Type B pancreatic cell (in vitro differentiated cells): ENCODE measurements at places on chromosomes 6 and 20.

GRCh38 chr6:38215651-38216311 lies 396.3 kb downstream of the ZFAND3 start:
- H3K4me1 ChIP-seq = peaks cover 25% of the 10 kb centered on the region
- no peak overlapping the region for H3K4me3 ChIP-seq
- DNase-seq = no peak

- H3K4me3 ChIP-seq = no peak overlapping the region
- no peak overlapping the region for H3K27ac ChIP-seq
- H3K4me1 ChIP-seq = peaks cover 66% of the 10 kb centered on the region
- H3K27me3 ChIP-seq = no peaks in the 10 kb centered on the region
- no peaks in the 10 kb centered on the region for H3K36me3 ChIP-seq
These were observed 156.9 kb downstream of the FOXC1 start for GRCh38 chr6:1766654-1767053.

DNA sequence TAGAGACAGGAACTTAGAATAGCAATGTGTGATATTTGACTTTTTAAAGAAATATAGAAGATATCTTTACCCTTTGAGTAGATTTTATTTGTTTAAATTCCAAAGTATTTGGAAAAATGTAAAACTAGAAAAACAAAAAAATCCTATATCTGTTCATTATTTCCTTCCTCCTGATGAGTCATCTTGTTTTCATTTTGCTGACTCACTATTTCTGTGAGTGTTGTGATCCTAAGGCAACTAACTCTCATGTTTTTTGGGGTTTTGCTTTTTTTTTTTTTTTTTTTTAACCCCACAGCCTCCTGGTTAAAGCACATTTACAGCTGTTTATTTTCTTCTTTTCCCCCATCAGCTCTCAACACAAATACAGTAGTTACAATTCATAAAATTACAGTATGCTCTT lies 37.8 kb upstream of the THEMIS start:
- peak overlapping the region; percentile 84 for H3K27ac ChIP-seq
- no peaks in the 10 kb centered on the region for H3K36me3 ChIP-seq
- no peak overlapping the region for H3K4me3 ChIP-seq
- DNase-seq = no peak

DNA sequence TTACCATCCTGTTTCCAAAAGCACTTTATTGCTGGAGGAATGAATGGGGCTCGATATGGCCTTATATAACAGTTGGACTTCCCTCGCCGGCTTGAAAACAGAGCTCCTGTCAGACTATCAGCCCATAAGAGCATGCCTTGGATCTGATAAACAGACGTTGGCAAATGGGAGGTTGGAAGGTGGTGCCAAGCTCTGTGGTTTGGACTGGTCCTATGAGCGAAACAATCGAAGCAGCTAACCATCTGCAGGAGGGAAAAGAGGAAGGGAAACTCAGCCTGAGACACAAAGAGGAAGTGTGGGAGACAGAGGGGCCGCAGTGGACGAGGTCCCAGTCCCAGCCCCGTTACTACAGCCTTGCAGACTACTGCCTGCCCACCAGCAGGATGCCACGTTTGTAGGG lies 92.9 kb downstream of the TFAP2C start:
- H3K4me1 ChIP-seq = no peaks in the 10 kb centered on the region
- no peak for DNase-seq
- no peaks in the 10 kb centered on the region for H3K27me3 ChIP-seq
- H3K27ac ChIP-seq = no peak overlapping the region

DNA sequence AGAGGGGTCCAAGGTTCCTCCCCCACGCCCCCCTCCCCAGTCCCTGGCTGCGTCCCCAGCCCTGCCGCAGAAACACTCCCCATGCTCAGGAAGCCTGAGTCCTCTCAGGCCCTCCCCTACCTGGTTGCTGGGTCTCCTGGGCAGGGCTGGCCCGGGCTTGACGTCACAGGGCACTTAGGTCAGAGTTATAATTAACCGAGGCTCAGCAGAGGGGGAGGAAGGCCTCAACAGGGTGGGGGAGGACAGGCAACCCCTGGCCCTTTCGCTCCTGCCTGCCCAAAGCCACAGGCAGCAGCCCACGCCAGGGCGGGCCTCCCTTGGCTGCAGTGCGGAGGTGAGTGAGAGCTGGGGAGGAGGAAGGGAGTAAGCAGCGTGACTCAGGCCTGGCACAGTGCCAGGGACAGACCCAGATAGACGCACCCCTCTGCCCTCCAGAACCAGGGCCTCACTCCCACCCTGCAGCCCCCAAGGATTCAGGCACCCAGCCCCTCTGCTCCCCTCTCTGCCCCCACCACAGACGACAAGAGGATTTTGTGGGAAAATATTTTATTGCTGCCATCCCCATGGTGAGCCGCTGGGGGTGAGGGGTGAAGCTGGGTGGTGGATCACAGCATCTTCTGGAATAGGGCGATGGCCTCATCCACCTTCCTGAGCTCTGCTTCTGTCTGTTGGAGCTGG lies at the start of gene VWA7:
Gene VWA7, minus strand, starts transcription at position 340 of the 678 bp plus-strand sequence. CDS start 549 bp downstream, outside the sequence.
- peak within 1 kb of the TSS; percentile 36 for H3K4me3 ChIP-seq
- DNase-seq = no peak
- peak within 1 kb of the TSS; percentile 56 for H3K27ac ChIP-seq
- peaks cover 11% of the 10 kb centered on the region for H3K4me1 ChIP-seq
- H3K36me3 ChIP-seq = no peaks in the 10 kb centered on the region
- H3K27me3 ChIP-seq = no peaks in the 10 kb centered on the region

DNA sequence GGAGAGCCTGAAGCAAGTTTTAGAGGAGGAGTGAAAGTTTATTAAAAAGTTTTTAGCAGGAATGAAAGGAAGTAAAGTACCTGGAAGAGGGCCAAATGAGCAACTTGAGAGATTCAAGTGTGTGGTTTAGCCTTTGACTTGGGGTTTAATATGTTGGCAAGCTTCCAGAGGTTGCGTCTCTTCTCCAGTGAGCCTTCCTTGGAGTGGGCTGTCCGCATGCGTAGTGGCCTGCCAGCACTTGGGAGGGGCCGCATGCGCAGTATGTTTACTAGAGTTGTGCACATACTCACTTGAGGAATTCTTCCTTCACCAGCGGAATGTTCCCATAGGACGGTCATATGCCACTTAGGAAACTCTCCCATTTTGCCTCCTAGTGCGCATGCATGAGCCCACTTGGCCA lies 235.2 kb downstream of the ALDH8A1 start:
- no peak for DNase-seq
- peaks cover under 1% of the 10 kb centered on the region for H3K4me1 ChIP-seq
- no peaks in the 10 kb centered on the region for H3K36me3 ChIP-seq

DNA sequence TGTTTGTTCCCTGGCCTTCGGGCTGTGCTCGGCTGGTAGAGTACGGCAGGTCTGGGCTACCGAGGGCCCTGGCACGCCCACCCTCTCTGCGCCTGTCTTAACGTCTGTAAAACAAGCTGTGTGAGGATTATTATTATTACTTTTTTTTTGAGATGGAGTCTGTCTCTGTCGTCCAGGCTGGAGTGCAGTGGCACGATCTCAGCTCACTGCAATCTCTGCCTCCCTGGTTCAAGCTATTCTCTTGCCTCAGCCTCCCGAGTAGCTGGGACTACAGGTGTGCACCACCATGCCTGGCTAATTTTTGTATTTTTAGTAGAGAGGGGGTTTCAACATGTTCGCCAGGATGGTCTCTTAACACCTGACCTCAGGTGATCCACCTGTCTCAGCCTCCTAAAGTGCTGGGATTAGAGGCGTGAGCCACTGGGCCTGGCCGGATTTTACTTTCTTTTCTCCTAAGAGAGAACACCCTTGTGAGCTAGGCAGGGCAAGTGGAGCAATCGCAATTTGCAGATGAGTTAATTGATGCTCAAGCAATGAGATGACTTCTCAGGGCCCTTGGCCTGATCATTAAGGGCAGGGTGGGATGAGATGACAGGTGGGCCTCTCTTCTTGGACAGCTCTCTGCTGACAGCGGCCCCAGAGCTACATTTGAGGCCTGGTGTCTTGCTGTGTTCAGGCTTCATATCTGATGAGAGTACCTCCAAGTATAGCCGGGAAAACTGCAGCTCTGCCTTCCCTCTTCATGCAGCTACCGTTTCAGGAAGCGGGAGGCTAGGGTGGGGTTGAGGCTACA lies 859 bp upstream of the SMIM29 start:
- no peaks in the 10 kb centered on the region for H3K27me3 ChIP-seq
- peak overlapping the region; percentile 79 for H3K27ac ChIP-seq
- no peaks in the 10 kb centered on the region for H3K36me3 ChIP-seq
- H3K4me1 ChIP-seq = peaks cover 12% of the 10 kb centered on the region
- peak overlapping the region; percentile 93 for H3K4me3 ChIP-seq

DNA sequence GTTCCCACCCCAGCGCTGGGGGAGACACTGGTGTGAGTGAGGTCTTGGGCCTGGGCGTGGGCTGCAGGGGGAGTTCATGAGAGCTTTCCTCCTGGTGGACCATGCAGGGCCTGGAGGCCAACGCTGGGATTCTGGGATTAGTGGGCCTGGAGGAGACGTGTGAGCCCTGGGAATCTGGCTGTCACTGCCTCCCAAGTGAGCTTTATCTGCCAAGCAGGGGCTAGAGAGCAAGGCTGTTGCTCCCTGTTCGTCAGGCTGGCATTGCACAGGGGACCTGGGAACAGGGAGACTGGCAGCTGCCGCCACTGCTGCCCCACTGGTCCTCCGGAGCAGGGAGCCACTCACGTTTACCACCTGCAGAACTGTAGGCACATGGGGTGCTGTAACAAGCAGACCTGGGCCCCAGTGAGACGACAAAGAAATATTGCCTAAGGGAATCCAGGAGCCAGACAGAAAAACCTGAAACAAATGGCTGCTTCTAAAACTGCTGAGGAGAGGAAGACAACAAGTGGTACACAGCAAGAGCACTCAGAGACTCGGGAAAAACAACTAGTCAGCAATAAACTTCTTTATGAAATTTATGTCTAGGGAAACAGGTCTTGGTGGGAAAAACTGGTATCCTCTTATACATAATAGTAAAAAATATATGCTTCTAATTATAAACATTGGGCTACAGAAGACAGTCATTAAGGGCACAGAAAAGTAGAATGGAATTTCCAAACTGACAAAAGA lies 45.2 kb downstream of the PPP1R3G start:
- no peak overlapping the region for H3K27ac ChIP-seq
- DNase-seq = no peak

- no peak overlapping the region for H3K4me3 ChIP-seq
- peaks cover 11% of the 10 kb centered on the region for H3K36me3 ChIP-seq
- no peak overlapping the region for H3K27ac ChIP-seq
These were observed 10.0 kb upstream of the BLOC1S5 start for GRCh38 chr6:8074213-8074612.

DNA sequence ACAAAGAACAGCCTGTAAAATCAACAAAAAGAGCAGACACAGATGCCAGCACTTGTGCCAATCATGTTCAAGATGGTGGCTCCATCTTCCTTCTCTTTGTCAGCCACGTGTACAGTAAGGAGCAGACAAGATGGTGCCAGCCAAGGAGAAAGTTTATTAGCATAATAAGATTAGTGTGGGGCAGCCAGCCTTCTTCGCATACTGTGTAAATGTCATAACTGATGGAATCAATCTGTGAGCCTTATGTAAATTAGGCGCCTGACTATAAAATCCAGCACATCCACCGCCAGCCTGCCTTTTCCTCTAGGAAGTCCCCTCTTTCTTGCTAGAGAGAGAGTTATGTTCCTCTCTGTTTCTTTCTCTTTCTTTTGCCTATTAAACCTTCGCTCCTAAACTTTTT lies 99.7 kb upstream of the RALGAPA2 start:
- no peak overlapping the region for H3K27ac ChIP-seq
- H3K4me1 ChIP-seq = peaks cover 5% of the 10 kb centered on the region
- no peaks in the 10 kb centered on the region for H3K36me3 ChIP-seq
- no peak for DNase-seq
- no peak overlapping the region for H3K4me3 ChIP-seq

GRCh38 chr6:91482498-91482897 lies 895.6 kb upstream of the MAP3K7 start:
- H3K27ac ChIP-seq = no peak overlapping the region
- H3K4me3 ChIP-seq = no peak overlapping the region
- H3K36me3 ChIP-seq = no peaks in the 10 kb centered on the region
- peaks cover 5% of the 10 kb centered on the region for H3K4me1 ChIP-seq
- no peak for DNase-seq

DNA sequence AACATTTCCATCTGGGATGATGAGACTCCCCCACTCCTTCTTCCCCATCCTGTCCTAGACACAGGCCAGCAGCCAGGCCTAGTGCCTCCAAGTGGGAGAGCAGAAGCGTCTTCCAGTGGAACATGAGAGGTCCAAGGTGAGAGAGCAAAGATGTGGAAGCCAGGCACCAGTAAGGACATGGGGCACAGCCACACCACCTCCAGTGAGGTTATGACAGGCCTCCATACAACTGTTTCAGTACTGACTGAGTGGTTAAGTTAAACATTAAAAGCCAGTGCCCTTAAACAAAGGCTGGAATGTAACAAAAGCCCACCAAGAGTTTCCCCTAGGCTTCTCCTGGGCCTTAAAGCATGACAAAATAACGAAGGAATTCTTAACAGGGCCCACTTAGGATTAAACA lies 5.3 kb downstream of the ZBTB24 start:
- peak overlapping the region; percentile 76 for H3K4me3 ChIP-seq

GRCh38 chr20:62370807-62371587 lies 3.9 kb upstream of the LAMA5 start:
- no peak for DNase-seq
- H3K27ac ChIP-seq = no peak overlapping the region

DNA sequence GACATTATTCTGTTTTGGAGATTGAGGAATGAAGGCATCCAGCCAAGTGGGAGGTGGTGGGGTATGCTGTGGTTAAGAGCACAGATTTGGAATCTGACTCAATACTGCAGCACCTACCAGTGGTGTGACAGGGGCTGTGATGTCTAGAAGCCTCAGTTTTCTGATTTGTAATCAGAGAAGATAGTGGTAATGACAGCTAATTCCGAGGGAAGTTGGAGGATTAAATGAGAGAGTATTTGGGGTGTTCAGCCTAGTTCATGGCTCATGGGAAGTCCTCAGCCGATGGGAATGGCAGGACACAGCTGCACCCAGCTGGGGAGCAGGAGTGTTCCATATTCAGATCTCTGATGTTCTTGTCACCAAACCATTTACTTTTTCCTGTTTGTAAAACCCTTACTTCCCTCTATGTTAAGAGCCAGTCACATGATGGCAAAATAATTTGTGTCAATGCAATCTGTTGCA lies 9.3 kb downstream of the SLC9A8 start:
- H3K36me3 ChIP-seq = peaks cover 33% of the 10 kb centered on the region
- no peaks in the 10 kb centered on the region for H3K27me3 ChIP-seq
- no peak overlapping the region for H3K27ac ChIP-seq
- H3K4me3 ChIP-seq = no peak overlapping the region
- DNase-seq = no peak
- H3K4me1 ChIP-seq = no peaks in the 10 kb centered on the region

GRCh38 chr20:19768325-19768842 lies 10.3 kb downstream of the RIN2 start:
- no peaks in the 10 kb centered on the region for H3K27me3 ChIP-seq
- peaks cover 22% of the 10 kb centered on the region for H3K36me3 ChIP-seq
- peaks cover 61% of the 10 kb centered on the region for H3K4me1 ChIP-seq
- DNase-seq = peak; percentile 49
- H3K4me3 ChIP-seq = no peak overlapping the region

GRCh38 chr20:20664795-20665589 lies 47.5 kb downstream of the RALGAPA2 start:
- H3K27me3 ChIP-seq = no peaks in the 10 kb centered on the region
- H3K27ac ChIP-seq = no peak overlapping the region
- H3K36me3 ChIP-seq = no peaks in the 10 kb centered on the region
